ENCODE measurements at places on chromosomes 4 and X.

- DNase-seq: peak; percentile 57
Observed at GRCh38 chr4:67909905-67910584, 26.2 kb upstream of the TMPRSS11D start.

GRCh38 chr4:154868414-154869194 is 87.5 kb downstream of the RBM46 start:
- DNase-seq: no peak

DNA sequence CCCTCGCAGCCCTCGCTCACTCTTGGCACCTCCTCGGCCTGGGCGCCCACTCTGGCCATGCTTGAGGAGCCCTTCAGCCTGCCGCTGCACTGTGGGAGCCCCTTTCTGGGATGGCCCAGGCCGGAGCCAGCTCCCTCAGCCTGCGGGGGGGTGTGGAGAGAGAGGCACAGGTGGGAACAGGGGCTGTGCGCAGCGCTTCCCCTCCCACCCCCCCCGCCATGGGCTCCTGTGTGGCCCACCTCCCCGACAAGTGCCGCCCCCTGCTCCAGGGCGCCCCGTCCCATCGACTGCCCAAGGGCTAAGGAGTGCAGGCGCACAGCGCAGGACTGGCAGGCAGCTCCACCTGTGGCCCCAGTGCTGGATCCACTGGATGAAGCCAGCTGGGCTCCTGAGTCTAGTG is 220.2 kb downstream of the STPG2 start:
- DNase-seq: no peak

DNA sequence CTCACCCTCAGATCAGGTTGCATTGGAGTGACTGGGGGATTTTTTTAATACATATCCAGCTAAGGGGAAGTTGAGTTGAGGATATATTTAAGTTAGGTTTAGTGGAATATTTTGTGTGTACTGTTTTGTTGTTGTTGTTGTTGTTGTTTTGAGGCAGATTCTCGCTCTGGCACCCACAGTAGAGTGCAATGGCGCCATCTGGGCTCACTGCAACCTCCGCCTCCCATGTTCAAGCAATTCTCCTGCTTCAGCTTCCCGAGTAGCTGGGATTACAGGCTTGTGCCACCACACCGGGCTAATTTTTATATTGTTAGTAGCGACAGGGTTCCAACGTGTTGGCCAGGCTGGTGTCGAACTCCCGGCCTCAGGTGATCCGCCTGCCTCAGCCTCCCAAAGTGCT is 38.6 kb upstream of the ATP6AP2 start:
- DNase-seq: no peak

Measured in cardiac fibroblast (primary cell).